K562 (cell line): ENCODE measurements at places on chromosomes 2 and 18.

- DNase-seq: no peak
Observed at GRCh38 chr18:62987055-62987830, 271.9 kb downstream of the PHLPP1 start.

DNA sequence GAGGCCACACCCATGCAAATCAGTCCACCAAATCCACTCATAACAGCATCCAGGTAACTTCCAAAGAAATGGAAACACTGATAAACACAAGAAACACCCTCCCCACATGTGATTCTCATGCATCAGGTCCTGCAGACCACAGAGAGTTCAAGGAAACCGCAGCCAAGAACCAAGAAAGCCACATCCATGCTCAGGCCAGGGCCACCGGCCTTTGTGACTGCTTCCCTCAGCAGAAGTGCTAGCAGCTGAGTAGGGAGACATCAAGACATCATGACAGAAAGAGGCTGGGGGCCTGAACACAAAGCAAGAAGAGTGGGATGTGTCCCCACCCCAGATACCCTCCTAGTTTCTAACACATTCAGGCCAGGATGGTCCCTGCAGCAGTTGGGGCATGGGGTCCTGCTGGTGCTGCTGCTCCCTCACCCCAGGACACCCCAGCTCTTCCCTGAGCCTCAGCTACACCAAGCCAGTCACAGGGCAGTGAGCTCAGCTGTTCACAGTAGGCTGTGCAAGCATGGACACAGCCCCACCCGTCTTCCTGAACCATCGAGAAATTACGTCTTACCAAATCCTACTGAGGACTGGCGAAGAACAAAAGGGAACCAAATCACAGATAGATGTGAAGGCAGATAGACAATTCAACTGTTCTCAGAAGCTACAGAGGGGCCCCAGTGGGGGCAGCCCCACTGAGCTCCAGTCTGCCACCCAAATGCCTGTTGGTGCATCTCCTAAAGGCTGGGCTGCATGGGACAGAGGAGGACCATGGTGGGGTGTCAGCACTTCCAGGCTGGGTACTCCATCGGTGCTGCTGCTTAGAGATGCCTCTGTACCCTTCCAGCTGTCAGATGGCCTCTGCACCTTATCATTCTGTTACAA lies 60.9 kb downstream of the HDAC4 start:
- no peak for DNase-seq

DNA sequence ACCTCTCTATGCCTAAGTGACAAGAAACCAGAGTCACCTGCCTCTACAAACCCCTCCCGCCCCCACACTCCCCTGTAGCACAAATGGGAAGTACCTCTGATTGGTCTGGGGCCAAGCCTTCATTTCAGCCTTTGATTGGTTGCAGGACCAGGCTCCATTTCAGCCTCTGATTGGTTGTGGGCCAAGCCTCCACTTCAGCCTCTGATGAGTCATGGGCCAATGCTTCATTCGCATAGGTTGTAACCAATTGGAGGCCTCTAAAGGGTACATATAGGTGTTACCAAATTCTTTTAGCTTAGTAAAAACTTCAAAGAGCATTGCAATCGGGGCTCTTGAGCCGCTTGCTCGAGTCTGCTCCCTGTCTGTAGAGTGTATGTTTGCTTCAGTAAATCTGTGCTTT lies 25.0 kb downstream of the CCDC102B start:
- DNase-seq: no peak

- DNase-seq: no peak
Observed at GRCh38 chr2:545711-546650, 131.2 kb downstream of the TMEM18 start.

DNA sequence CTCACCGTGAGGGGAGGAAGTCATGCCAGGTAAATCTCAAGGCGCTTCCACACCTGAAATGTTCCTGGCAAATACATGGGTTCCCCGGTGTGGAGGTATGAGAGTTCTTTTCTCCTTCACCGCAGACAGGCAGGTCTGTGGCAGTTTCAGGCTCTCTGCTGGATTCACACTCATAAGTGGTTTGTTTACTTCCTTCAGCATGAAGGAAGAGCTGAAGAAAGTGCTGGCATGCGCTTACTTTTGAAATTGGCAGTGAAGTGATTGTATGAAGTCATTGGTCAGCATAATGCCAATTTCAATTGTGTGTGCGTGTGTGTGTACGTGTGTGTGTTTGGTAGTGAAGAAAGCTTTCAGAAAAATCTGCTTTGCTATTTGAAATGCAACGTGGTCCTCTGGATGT lies 43.4 kb downstream of the RNF144A start:
- no peak for DNase-seq

GRCh38 chr18:37571266-37571665 lies 5.7 kb upstream of the CELF4 start:
- DNase-seq: no peak

GRCh38 chr2:32418778-32419177 lies 62.0 kb downstream of the BIRC6 start:
- no peak for DNase-seq

- DNase-seq: no peak
Observed at GRCh38 chr18:3179430-3180089, 40.2 kb downstream of the MYOM1 start.

- DNase-seq: no peak
Observed at GRCh38 chr2:182061739-182062138, 76.1 kb downstream of the PPP1R1C start.

GRCh38 chr2:19837235-19837766 lies 64.5 kb downstream of the TTC32 start:
- no peak for DNase-seq

GRCh38 chr2:23384551-23385343 lies at the start of gene KLHL29:
Gene KLHL29, plus strand, starts transcription at chr2:23385179. Its CDS starts 177,018 bp downstream, at chr2:23562197.
- peak; percentile 91 for DNase-seq
